BJ (cell line): ENCODE measurements at places on chromosomes 12 and 14.

DNA sequence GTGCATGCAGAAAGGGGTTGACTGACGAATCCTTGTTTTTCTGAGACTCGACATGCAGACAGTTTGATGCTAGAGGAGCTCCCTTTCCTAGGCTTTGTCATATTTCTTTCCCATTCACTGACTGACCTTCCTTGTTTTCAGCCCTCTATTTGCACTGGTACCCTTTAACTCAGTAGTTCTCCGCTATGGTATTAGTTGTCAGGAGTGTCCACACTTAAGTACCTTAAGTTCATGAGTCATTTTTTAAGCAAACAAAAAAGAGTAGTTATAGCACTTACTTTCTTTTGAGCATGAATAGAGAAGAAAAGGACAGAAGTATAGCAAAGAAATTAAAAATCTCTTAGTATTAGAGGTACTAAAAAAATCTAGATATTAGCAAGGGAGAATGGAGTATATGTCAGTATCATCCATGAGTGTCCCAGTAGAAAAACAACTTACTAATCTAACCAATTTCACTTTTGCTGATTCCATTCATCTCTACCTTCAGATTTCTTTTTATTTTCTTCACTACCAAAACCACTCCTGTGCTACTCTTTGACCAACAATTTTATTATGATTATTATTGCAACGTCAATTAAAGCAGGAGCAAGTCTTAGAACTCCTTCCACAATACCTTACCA lies 8.3 kb downstream of the ATP2B1 start:
- DNase-seq: no peak

GRCh38 chr14:92425101-92425500 lies 88.5 kb upstream of the RIN3 start:
- no peak for DNase-seq

DNA sequence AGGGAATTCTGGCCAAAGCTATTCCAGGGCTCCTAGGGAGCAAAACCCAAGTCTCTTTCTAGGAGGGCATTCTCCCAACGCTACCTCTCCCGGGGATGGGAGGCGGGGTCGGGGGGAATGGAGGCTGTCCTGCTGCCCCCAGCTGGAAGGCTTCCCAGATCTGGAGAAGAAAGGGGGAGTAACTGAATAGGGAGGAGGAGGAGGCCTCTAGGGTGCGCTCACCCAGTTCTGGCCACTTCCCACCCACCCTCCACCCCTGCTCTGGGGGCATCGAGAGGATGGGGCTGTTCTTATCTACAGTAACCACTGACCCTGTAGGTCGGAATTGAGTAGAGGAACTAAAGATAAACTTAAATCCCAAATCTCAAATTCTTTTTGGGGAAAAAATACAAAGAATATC lies 579 bp upstream of the RNASE1 start:
- DNase-seq: no peak

- DNase-seq: no peak
Observed at GRCh38 chr14:101354726-101355125, 206.6 kb upstream of the DIO3 start.

DNA sequence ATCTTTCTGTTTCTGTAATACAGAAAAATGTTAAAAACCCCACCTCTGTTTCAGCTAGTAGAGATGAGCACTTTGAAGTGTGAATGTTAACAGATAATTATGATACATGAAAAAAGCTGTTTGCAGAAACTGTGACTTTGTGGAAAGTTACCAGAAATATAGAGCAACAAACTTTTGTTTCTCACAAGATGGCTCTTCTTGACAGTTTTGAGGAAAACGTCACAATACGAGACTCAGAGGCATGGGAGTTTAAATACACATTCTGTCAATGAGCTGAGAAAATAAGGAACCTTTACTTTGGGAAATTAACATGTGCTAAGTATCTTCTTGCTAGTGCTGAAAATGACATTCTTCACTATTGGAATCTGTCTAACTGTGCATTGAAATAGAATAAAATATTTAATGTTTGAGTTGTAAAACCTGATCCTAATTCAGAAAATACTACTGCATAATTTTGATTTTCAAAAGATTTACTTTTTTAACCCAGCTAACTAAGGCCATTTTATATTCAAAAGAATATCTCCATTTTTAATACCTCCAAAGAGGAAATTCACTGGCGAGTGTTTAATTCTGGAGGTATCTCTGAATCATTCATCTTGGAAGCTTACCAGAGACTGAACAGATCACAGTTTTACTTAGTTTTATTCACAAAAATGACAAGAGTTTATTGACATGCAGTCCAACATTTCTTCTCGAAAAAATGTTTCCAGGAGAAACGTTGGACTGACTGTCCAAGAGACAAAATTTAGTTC lies 308.9 kb upstream of the LRFN5 start:
- no peak for DNase-seq

DNA sequence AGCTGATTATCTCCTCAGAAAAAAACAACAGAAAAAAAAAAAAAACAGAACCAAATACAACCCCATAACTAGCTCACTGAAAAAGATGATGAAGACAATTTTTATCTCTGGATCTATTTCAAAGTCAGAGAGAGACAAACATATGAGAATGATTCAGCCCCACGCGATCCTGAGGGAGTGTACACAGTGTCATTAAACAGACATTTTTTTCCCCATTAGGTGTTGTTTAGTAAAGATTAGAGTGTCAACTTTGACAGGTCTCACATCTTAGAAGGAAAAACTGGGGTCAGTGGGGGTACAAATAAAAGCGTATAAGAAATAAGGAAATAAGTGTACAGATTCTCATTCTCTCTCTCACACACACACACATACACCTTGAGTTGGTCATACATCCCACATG lies 635.4 kb downstream of the NRXN3 start:
- no peak for DNase-seq
